ENCODE measurements at places on chromosomes 12 and 14.

DNA sequence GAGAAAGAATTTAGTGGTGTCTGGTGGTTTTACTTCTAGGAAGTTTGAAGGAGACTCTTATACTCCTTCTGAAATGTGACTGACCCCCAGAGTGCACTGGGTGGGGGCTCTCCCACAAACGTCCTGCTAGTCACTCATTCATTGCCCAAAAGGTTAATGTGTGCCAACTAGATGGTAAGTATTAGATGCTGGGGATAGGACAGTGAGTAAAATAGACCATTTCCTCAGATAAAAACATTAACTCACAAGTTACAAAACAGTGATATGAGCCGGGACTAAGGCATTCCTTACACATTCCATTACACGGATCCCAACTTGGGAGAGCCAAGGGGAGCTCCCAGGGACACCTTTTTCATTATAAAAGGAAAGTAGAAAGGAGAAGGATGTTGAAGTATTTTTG, 185.1 kb downstream of the ATXN7L3B start:
- DNase-seq: no peak

GRCh38 chr12:52050116-52050757, 1.0 kb upstream of the NR4A1 start:
- DNase-seq: peak; percentile 36

DNA sequence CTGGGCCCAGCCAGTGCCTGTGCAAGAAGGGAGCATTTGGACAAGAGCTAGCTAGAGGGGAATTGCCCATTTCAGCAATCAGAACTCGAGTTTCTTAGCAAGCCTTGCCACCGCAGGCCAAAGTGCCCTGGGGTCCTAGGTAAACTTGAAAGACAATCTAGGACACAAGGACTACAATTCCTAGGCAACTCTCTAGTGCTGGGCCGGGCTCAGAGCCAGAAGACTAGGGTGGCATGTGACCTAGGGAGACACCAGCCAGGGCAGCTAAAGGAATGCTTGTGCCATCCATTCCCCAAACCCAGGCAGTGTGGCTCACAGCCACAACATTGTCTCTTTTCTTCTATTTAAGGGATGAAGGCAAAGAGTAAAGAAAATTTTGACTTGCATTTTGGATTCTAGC, 205.0 kb downstream of the BMP4 start:
- DNase-seq: no peak

DNA sequence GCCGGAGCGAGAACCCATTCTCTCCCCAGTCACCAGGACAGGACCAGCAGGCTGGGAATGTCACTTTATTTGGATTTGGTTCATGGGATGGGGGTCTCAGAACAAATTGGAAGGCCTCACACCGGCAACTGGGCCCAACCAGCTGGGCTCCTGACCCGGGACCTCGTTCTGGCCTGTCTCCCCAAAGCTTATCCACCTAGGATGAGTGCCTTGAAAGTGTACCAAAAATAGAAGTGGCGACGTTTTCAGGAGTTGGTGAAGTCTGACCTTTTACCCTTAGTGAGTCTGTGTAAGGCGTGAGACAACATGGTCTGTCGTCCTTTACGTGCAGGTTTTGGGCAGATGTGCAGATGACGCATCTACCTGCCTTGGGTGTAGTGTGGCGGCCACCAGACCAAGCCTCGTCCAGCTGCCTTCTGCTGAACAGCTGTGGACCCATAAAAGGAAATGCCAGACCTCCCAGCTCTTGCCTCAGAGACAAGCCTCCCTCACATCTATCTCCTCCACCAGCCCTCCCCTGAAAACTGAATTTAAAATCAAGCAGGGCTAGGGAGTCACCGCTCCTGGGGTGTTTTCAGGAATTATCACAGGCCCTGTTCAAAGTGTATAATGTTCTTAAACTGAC, 36.6 kb upstream of the CLMN start:
- DNase-seq: no peak

GRCh38 chr14:49972823-49973222, 79.9 kb downstream of the ARF6 start:
- DNase-seq: no peak

GRCh38 chr14:96464136-96464535, 38.0 kb upstream of the PAPOLA start:
- DNase-seq: no peak

DNA sequence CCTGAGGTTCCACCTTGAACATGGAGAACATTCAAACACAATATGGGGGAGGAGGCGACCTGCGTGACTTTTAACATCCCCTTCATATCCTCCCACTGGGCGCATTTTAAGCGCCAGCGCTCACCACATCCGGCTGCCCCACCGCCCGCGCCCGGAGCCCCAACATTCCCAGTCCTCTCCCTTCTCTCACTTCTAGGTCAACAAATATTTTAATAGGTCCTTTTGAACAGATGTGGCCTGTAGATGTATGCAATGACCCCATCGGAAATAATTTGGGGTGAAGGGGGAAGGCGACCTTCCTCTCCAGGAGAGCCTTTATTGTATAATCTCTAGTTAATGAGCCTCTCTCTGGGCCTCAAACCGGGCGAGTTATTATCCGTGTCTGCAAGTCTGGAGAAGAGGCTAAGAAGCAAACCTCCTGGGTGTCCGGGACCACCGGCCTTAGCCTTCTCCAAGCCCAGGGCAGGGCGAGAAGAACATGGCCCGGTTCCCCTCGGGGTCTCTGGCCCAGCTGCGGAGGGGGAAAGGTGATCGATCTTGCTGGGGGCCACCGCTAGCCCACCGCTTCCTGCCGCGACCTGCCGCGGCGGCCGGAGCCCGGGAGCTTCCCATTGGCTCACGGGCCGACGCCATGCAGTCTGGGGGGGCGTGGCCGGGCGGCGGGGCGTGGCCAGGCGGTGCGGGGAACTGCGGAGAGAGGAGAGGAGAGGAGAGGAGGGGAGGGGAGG, 83.2 kb upstream of the HMGA2 start:
- DNase-seq: peak; percentile 82

- DNase-seq: no peak
These were observed 14.6 kb upstream of the STAB2 start for GRCh38 chr12:103572312-103573045.

DNA sequence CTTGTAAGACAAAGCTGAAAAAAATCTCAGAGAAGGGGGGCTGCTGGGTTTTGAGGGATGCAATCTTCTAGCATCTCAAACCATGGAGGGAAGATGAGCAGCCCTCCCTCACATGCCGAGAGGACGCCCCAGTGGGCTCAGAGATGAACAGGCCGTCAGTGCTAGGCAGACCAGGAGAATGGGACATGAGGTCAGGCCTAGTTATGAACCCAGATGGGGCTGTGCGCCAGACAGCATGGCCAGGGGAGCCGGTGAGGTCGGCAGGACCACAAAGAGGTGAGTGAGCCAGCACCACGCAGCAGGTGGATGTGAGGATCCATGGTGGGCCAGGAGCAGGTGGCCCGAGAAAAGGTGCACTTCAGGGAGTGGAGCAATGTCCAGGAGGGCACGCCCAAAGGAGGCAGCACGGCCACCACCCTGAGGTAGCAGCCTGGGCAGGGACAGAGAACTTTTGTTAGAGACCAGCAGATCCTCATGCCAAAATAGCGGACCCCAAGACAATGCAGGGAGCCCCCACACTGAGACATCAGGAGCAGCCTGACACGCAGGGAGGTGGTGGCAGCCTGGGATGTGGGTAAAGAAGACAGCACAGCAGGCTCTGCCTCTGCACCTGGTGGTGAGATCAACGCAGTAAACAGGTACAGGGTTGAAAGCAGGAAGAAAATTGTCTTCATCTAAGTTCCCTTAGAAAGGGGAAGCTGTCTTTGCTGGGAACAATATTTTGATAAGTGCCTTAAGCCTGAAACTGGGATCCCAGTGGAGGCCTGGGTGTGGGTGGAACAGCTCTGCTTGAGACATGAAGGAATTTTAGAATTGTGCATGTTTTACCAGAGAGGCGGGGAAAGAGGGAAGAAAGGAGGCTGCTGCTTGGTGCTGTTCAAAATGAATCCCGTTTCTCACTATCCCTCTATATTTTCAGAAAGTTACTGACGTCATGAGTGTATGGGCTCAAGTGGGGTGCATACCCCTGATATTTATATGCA, 17.8 kb upstream of the MCRS1 start:
- DNase-seq: no peak

DNA sequence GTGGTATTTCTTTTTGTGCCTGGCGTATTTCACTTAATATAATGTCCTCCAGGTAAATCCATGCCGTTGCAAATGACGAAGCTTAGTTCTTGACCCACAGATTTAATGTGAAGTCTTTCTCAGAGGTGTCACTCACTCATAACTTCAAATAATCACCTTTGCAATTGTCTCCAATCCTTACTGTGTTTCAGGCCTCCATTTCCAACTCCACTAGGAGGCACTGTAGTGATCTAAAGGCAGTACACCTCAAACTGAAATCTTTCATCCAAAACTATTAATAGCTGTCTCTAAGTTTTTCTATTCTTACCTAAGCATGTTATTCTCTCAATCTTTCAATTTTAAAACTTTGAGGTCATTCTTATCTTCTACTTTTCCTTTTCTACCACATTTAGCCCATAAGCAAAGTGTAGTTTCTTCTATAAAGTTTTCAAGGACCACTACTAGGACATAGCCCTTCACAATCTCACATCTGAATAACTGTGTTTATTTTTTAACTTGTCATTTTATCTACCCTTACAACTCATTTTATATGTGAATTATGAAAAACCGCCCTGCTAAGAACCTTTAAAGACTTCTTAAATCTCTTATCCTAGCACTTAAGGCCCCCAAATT, 25.5 kb upstream of the FBXO34 start:
- no peak for DNase-seq

DNA sequence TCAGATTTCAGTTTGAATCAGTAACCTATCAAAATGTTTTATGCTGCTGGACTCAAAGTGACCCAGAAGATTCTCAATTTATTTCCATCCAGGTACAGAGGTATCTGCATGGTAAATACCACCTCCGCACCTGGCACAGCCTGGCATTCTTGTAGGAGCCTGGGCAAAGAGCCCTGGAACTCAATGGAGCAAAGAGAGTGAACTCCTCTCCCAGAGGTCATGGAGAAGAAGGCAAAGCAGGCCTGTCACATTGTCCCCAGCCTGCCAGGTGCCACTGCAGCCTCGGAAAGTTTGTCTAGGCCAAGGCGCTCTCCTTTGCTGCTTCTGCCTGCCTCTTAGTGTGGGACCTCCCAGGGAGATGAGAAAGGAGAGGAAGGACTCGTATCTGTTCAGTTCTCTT, 319.8 kb downstream of the ZFP36L1 start:
- no peak for DNase-seq

GRCh38 chr14:61662437-61663311, 32.6 kb upstream of the HIF1A start:
- DNase-seq: peak; percentile 57

DNA sequence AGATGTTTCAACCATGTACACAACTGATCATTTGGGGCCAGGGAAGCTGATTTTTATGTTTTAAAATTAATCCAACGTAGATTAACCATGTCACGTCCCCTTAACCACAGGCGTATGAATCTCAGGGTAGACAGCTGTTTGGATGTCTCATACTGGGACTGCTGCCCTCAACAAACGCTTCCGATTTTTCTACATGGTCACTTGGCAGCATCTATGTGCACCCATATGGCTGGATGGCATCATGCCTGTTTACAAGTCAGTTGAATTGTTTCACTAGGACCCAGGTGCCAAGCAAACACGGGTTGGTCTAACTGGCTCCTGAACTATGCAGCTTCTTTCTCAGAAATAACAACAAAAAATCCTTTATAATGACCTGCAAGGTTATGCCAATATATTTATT, 393.8 kb downstream of the NPAS3 start:
- DNase-seq: no peak

DNA sequence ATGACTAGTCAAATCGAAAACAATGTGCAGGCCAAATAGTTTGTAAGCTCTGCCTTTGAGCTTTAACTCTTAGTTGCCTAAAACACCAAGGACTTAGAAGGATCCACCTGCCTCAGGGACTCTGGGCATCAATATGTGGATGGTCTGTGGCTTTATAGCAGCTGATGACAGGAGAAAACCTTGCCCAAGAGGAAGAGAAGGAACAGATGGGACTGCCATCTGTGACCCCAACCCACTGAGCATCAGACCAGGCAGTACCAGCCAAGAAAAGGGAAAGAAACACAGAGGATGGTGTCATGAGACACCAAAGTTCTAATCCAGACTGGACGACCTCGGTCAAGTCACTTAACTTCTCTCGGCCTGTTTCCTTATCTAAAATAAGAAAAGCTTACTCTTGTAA, 12.7 kb downstream of the TGFB3 start:
- no peak for DNase-seq

- DNase-seq: no peak
These were observed 62.3 kb upstream of the TMEM263 start for GRCh38 chr12:106893451-106893850.

DNA sequence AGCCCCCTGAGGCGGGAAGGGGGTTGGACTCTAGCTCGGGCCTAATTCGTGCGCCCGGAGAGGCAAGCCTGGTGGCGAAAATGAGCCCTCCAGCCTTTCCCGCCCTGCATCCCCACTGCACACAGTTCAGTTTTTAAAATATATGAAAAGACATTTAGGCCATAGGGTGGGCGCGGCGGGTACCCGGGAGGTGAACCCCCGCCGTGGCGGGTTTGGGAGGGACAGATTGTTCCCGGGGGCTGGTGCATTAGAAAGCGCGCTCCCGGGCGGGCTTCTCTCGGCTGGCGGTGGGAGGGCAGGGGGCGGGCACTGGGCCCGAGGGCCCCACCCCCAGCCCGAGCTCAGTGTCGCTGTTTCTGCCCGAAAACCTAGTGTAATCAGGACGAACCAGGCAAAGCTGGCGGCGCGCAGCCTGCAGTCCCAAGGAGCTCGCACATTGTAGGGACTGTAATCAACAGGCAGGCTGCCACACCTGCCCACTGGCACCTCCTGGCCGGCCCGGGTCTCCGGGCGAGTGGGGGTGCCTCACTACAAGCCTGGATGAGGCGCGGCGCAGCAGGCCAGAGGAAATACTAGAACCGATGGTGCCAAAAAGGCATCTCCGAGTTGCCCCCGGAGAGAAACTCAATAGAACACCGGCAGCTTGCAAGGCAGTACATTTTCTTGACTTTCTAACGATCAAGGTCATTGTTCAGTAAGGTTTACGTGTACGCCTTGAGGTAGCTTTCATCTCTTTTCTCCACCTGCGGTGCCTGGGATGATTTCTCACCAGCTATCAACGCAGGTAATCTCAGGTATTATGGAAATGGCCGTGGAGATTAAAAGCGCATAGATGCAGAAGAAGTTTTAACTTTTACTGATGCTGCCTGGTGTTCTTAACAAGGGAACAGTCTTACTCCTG, 764 bp upstream of the SPTB start:
- peak; percentile 76 for DNase-seq

- DNase-seq: no peak
These were observed 9.5 kb downstream of the CNTN1 start for GRCh38 chr12:40701756-40702155.

Measured in stimulated activated CD4-positive, alpha-beta T cell treated with anti-CD3 and anti-CD28 coated beads, Interleukin-2, amount 100 ng/mL, for 24 hours (primary cell).